Stimulated activated CD8-positive, alpha-beta memory T cell treated with anti-CD3 and anti-CD28 coated beads, Interleukin-4, amount 100 ng/mL, for 4 hours (primary cell): ENCODE measurements at places on chromosomes 4 and X.

GRCh38 chr4:176563591-176563990 lies 229.1 kb downstream of the VEGFC start:
- DNase-seq, result no peak

DNA sequence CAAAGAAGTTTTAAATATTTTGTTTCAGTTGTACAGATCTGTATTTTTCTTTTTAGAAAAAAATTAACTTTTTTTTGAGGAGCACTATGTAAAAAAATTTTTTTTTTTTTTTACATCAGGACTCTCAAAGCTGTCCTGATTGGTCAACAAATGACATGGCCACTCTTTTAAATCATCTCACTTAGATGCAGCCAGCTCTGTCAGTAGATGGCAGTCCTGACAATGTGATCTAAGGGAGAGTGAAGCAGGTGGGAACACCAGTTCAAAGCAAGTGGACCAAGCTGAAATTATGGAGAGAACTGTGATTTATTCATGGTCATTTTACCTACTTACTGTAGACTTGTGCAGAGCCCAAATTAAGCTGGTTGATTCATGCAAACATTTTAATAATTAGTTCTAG lies 174.7 kb upstream of the GPRIN3 start:
- no peak for DNase-seq

DNA sequence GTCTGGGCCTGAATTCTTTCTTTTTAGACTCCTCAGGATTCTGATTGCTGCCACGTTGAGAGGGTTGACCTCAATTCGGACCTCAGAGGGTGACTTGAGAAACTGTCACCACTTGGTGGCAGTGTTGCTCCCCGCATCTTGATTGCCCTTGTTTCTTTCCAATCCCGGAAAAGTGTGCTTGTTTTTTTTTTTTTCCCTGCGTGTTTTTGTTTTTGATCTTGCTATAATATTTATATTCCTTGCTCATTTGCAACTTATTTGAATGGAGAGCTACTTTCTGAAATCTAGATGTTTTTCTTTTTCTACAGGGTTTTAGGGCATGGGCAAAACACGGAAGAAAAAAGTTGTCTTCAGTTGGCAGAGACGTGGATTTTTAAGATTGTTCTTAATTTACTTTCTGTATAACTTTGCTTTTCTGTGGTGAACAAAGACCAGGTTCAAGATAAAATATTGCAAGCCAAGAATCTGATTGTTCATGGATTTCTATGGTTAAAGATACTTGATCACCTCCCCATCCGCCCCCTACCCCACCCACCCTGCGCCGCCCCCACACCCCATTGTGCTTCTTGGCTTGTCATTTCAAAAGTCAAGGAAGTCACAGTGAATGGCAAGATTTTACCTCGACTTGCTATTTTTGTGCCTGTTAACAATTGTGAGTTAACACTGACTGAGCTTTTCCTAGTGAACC lies 102.0 kb downstream of the PTTG2 start:
- peak; percentile 10 for DNase-seq

GRCh38 chr4:82761229-82761628 lies 37.4 kb downstream of the SCD5 start:
- no peak for DNase-seq

DNA sequence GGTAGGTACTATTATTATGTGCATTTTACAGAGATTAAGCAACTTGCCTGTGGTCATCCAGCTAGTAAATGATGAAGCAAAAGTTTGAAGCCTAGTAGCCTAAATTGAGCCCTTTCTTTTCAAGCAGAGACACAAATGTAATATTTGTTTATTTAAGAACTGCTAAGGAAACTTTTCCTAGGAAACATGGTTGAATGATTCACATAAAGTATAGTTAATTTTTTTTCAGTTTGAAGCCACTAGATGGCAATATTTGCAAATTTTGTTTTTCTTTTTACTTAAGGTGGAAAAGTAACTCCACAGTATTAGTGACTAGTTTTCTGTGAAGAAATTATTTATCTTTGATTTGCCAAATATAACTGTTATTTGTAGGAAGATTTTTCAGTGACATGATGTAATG lies 52.8 kb upstream of the ANKRD17 start:
- DNase-seq, result no peak

GRCh38 chrX:56588397-56589188 lies 25.2 kb downstream of the UBQLN2 start:
- DNase-seq, result no peak

DNA sequence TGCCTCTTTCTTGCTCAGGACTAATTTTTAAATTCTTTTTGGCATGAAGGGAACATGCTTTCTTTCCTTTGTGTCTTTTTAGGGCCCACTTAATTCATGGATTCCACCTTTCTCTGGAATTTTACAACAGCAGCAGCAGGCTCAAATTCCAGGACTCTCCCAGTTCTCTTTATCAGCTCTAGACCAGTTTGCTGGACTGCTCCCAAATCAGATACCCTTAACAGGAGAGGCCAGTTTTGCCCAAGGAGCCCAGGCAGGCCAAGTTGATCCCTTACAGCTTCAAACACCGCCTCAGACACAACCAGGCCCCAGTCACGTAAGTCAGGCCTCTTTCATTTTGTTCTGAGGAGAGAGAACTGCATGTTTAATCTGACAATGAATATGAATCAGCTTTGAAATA lies 2.3 kb downstream of the ODAM start:
- no peak for DNase-seq

GRCh38 chr4:73344106-73344505 lies 60.0 kb upstream of the ALB start:
- no peak for DNase-seq

DNA sequence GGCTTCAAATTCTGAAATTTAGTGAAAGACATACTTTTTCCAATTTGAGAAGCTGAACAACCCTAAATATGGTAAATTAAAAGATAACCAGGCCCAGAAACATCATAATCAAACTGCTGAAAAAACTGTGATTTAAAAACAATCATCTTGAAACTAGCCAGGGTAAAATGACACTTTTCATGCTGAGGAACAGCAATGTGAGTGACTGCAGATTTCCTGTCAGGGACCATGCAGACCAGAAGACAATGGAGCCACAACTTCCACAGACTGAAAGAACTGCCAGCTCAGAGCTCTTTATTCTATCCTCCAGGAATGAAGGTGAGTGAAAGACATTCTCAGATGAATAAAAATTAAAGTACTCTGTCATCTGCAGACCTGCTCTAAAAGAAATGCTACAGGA lies 73.3 kb downstream of the NAT8L start:
- DNase-seq, result no peak

DNA sequence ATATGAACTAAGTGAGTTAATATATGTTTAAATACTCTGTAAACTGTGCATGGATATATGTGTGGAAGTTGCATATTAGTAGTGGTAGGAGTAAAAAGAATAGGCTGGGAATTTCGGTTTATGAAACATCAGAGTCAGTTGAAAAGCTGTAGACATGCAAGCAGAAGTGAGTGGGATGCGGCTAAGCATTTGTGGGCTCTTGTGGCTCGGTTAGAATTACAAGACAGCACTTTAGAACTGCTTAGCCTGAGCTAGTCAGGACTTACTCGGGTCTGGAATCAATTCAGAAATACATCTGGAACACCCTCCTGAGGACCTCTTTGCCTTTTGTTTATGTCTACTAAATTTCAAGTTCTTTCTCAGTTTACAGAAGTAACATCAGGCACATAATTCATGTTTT lies 93.6 kb downstream of the AFF2 start:
- DNase-seq, result no peak

DNA sequence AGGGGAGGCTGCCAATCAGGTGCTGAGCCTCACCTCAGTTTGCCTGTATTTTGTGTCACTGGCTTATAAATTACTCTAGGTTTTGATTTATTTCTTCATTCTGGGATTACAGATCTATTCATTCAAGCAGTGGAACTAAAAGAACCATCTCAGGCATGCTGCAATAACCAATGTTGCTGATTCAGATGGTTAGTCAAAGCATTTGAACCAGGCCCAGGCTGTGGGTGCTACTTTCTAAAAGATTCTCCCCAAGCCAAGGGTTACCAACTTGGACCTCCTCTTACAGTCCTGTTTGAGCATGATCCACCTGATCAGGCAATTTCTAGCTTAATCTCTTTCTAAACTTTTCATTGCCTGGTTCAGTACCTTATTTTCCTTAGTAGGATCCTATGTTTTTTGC lies 67.2 kb downstream of the TMEM131L start:
- DNase-seq, result no peak

- DNase-seq, result no peak
These were observed 14.2 kb downstream of the SEC24D start for GRCh38 chr4:118821590-118822293.

GRCh38 chr4:174349156-174349555 lies 65.4 kb downstream of the CEP44 start:
- no peak for DNase-seq

- DNase-seq, result no peak
These were observed 264.5 kb downstream of the IL15 start for GRCh38 chr4:141900856-141901255.

DNA sequence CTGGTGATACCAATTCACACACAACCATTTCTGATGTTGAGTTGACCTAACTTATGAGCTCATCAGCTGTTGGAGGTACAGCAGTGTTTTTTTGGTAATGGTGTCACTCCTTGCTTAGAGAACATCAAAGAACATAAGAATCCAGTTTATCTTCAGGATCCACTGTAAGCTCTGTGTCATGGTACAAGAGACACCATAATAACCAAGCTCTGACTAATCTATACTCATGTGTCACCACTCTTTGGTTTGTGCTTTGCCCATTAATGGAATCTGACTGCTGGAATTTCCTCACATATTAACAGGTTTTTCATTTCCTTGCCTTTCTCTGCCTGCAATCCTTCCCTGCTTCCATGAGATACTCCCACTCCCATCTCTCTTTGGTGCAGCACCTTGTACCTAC lies 735.1 kb upstream of the LCORL start:
- no peak for DNase-seq

DNA sequence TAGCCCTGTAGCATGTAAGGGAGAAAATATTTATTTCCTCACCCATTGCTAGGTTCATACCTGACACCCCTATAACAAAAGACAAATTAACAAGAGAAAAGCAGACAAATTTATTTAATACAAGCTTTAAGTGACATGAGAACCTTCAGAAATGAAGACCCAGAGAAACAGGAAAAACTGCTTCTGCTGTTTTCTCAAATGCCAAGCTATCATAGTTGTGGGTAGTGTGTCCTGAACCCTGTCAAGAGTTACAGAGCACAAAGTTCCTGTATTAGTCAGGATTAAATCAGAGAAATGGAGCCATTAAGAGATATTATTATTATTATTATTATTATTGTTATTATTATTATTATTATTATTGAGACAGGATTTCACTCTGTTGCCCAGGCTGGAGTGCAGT lies 17.5 kb downstream of the CCDC160 start:
- DNase-seq, result no peak

- DNase-seq, result no peak
These were observed 1122.9 kb upstream of the PCDH10 start for GRCh38 chr4:132026166-132026565.

- DNase-seq, result no peak
These were observed 57.3 kb upstream of the WDR19 start for GRCh38 chr4:39124885-39125599.

DNA sequence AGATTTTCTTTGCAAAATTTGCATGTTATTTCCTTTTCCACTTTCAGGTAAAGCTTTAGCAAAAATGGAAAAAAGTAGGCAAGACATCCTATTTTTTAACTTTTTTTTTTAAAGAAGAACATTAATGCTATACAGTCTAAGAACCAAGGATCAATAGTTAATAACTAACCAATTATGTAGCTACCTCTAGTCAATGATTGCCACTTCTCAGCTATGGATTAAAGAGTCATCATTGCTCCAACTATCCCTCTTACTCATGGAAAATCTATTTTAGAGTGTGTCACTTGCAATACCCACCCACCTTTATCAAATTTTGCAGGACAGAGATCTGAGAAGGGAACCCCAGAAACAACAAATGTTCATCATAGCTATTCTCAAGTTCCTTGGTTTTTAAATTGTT lies 223.1 kb downstream of the ANK2 start:
- DNase-seq, result no peak

- no peak for DNase-seq
These were observed 40.5 kb downstream of the HMGB2 start for GRCh38 chr4:173293663-173294062.

- DNase-seq, result no peak
These were observed 15.2 kb upstream of the MAP9 start for GRCh38 chr4:155391932-155392331.

DNA sequence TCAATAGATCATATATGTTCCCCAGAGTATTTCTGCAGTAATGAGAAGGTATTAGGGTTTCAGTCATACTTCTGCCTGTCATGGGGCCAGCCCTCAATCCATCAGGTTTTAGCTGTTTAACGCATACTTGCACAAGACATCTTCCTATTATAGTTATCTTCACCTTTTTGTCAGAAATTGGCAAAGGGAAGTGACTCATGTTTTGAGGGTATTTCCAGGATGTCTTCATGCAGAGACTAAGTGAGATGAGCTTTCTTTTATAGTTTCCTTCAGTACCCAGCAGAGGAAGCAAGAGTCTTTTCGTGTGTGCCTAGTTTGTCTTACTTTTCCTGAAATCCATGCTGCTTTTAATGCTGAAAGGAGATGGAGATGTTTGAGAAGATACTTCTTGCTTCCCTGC lies 9.5 kb downstream of the CSTF2 start:
- no peak for DNase-seq

DNA sequence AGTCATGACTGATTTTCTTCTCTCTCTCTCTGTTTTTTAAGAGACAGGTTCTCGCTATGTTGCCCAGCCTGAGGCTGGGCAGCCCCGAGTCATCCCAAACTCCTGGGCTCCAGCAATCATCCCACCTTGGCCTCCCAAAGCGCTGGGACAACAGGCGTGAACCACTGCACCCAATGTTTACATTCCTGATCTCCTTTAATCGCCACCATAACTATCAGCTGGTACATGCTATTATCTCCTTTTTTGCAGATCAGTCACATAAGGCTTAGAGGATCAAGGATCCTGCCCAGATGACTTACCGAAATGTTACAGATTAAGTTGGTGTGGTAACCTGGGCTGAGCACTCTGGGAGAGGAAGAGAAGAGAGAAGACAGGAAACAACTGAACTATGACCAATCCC lies 1.5 kb upstream of the USP46 start:
- no peak for DNase-seq

DNA sequence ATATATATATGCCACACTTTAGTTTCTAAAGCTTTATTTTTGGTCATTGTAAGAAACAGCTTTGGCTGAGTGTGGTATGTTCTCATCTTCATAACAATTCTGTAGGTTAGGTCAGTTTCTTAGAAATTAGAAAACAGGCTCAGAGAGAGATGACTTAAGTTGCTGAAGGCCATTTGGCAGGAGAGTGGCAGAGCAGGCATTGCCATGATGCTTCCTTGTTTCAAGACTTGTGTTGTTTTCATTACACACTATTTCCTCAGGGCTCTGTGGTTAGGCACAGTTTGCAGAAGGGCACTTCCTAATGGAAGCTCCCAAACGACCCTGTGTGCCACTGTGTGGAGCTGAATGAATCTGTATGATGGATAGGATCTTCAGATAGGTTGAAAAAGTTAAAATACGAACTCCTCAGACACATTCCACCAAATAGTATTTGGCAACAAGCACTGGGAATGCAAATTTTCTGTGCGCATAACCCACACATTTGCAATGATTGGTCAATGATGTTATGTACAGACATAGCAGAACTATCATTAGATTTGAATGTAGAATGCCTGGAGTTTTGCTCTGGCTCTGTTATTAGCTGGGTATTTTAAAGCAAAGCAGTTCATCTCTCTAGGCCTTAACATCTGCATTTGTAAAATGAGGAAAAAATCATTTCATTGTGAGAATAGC lies 274.3 kb upstream of the HS3ST1 start:
- no peak for DNase-seq
